ENCODE measurements at places on chromosomes 6 and 20.

DNA sequence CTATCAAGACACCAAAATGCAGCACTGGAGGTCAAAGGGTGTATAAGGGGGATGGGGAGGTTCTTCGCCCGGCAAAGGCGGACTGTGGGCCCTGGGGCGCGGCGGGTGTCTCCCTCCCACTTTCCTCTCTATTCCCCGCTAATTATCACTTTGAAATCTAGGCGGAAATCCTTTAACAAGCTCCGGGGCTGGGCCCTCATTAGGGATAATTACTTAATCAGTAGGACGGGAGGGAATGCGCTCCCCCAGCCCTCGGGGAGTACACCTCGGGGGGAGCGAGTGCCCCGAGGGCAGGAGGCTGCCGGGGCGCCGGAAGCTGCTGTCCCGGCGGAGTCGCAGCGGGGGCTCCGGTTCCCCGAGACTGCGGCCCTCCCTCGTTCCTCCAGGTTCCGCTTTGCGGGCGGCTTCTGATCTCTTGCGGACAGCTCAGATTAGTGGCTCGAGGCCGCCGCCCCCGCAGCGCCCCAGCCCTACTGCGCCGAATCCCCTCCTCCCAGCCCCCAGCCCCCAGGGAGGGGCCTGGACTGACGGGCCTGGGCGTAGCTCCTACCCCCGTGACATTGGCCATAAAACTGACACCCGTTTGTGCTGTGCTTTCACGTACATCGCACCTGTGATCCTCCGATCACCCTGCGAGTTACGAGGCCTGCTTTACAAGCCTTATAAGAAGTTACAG lies 14.7 kb downstream of the MUCL3 start:
- DNase-seq: peak; percentile 37

DNA sequence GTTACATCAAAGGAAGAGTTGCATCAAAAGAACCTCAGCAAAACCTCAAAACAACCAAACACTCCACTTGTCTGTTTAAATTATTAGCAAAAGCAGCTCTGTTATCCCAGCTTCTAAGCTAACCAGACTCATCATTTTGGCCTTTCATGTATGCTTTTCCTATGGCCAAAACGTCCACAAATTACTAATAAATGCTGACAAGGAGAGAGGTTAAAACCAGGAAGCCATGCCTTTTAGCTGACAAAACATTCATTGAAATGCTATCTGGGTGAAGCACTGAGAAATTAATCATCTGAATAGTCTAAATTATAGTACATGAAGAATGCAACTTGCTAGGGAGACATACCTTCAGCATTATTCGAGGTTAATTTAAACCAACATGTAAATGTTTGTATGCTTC lies 80.6 kb downstream of the LAMA2 start:
- no peak for DNase-seq

DNA sequence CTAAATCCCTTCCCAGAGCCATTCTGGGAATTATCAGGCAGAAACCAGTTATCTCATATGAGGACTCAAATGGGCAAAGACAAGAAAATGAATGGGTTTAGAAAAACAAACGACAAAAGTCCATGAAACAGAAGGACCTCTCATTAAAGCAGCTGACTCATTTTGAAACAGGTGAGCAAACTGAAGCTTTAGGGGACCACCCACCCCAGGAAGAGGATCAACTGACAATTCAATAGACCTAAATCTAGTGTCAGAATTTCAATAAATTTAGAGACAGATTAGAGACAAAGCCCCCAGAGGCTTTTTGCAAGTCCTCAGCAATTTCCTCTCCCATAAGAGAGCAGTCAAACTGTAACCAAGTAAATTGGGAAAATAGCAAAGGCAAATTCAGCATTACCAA lies 333.8 kb downstream of the PTPRT start:
- DNase-seq: no peak

- DNase-seq: no peak
Observed at GRCh38 chr6:13395272-13396237, 67.2 kb upstream of the TBC1D7 start.

GRCh38 chr20:63496596-63497120 lies 2.2 kb downstream of the EEF1A2 start:
- no peak for DNase-seq

DNA sequence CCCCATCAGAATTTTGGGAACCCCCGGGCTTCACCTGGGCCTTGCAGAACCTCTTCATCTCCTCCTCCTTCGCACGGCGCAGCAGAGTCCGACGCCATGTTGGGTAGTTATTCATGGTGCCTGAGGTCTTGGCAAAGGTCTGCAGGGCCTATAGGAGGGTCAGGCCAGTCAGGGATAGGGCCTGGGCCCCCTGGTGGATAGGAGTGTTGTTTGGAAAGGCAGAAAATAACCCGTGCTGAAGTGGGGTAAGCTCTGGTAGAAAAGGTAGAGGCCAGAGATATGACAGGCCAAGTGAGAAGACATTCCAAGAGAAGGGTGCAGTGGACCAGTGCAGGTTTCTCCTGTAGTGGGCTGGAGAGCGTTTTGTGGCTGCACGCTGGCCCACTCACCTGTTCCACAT lies 4.9 kb downstream of the SMPD2 start:
- no peak for DNase-seq

DNA sequence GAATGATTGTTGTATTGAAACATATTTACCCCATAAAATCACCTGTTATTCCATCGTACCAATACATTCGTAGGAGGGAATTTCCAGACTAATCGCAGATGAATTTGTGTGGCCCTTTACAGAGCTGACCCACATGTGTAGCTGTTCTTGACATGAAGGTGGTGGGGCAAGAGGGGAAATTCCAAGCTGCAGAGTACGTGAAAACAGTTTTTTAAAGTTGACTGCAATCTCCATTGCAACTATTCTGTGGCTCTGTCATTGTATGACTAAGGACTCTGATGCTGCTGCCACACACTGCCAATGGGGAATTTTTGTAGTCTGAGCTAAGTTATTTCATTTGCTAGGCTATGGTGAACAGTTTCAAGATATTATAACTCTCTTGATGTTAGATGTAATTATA lies 46.4 kb upstream of the ADTRP start:
- no peak for DNase-seq
